ENCODE measurements at places on chromosomes 7 and 10.

GRCh38 chr10:8230902-8231301 is 176.4 kb downstream of the GATA3 start:
- DNase-seq, result no peak

DNA sequence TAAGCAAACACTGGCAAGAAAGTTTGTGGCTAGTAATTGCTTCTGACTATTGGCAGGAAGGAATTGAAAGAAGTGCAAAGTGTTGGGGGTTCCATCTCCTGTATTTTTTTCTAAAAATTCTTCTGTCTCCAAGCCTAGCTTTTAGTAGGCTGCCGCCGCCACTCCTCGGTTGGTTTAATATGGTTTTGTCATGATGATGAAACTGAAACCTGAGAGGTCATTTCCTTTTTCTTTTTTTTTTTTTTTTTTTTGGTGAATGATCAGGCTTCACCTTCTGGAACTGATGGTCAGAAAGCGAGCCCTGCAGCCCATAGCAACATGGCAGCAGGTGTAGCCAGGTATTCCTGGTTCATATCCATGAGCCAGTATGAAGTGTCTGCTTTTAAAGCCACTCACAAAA is 75.3 kb upstream of the AGBL3 start:
- no peak for DNase-seq

GRCh38 chr10:33421789-33422462 is 87.5 kb upstream of the NRP1 start:
- no peak for DNase-seq

DNA sequence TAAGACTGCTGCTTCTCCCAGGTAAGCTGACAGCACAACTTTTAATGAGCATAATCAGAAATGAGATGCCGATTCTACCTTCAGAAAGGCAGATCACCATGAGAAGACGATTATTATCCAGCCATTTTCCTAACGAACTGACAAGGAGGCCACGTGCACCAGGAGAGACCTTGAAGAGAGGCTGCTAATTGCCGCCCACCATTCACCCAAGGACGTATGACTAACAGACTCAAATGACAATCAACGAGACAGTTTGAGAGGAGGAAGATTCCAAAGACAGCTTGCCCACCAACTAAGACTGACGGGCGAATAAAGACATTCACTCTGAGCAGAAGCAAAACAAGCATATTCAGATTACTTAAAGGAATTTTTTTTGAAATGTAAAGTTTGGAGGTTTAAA is 301.9 kb upstream of the TAC1 start:
- DNase-seq, result no peak

GRCh38 chr7:68235937-68236336 is 1239.3 kb downstream of the TYW1 start:
- no peak for DNase-seq

- no peak for DNase-seq
Measured at GRCh38 chr7:106041140-106041717, 70.9 kb downstream of the SYPL1 start.

GRCh38 chr10:86849181-86849894 is 92.9 kb downstream of the BMPR1A start:
- DNase-seq, result no peak

Measured in activated T-helper 1 cell treated with anti-CD3 and anti-CD28 coated beads, Interleukin-2, amount 50 U/mL, for 16 hours (primary cell).